ELF-1 (cell line): ENCODE measurements at places on chromosomes 5 and 9.

DNA sequence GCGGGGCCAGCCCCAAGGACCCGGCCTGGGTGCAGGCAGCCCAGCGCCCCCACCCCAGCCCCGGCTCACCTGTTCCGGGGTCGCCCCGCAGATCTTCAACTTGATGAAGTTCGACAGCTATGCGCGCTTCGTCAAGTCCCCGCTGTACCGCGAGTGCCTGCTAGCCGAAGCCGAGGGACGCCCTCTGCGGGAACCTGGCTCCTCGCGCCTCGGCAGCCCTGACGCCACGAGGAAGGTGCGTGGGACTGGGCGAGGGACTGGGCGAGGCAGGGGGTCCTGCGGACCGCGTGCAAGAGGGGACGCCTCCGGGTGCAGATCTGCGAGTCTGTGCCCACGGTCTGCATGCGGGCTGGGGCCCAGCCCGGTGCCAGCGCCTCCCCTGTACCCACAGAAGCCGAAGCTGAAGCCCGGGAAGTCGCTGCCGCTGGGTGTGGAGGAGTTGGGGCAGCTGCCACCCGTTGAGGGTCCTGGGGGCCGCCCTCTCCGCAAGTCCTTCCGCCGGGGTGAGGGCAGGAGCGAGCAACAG, 9.7 kb downstream of the RGS14 start:
- DNase-seq = no peak

DNA sequence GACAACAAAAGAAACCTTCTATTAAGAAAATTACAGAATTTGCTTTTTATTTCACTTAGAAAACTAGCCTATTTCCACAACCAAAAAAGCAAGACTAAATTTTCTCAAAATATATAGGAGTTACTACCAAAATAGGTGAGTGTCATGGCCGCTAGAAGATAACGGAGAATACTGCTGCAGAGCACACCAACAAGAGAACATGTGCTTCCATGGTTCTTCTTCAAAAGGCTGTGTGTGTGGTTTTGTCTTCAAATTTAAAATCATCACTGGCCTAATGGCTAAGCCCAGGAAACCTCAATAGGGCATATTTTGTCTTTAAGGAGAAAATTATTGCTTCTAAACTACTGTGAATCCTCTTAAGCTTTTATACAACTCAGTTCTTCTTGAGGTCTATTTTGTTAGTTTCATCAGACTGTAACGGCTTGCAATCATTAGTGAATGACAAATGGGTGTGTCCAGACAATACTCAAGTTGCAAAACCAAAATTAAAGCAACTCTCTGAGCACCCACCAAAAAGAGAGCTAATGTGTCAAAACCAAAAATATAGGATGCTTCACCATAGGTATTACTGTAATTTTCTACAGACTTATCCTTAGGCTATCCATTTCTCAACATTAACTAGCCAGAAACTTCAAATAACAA, 3.3 kb downstream of the SETX start:
- no peak for DNase-seq

GRCh38 chr9:89260525-89260924, 50.5 kb upstream of the CKS2 start:
- DNase-seq = no peak

DNA sequence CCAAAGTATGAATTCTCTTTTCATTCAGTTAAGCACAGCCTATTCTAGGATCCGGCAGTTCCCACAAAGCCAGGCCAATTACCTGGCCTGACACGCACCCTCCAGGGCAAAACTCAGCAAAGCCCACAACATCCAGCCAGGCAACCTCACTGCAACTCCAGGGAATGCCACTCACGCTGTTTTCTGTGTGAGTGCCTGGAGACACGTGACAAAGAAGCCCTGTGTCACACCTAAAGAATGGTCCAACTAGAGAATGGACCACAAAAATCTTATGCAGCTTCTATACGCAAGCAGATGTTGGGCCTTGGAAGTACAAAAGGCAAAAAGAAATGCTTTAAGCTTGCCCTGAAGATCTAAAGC, 20.2 kb downstream of the RETREG1 start:
- DNase-seq = peak; percentile 73

DNA sequence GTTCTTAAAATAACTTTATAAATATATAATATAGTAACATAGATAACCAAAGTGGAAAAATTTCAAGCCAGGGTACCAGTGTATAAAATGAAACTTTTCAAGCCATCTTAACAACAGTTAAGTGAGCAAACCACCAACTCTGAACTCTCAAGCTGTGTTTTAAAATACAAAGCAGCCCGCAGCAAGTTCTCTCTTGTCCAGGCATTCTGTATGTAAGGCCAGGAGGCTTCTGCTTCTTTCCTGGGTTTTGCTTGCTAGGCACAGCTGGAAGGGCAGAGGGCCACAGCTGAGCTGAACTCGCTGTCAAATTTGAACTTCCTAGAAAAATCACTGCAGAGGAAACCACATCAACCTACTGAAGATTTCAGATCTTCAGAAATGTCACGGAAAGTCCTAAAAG, 6.8 kb upstream of the CTNNAL1 start:
- no peak for DNase-seq

- DNase-seq = no peak
Observed at GRCh38 chr9:17846948-17847655, 268.2 kb downstream of the SH3GL2 start.

DNA sequence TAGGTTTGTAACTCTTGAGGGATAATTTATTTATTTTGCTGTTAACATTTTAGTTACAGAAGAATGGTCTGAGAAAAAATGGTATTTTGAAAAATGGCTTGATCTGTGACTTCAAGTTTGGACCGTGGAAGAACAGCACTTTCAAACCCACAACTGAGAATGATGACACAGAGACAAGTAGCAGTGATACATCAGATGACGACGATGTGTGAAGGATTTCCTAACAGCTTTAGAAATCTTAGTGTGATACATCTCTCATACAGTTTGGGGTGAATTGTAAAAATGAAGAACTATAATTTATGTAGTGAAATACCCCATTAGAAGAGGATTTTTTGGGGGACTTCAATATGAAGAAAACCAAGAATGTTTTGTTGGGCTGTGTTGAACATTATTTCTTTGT, 88.7 kb downstream of the GPBP1 start:
- DNase-seq = no peak

DNA sequence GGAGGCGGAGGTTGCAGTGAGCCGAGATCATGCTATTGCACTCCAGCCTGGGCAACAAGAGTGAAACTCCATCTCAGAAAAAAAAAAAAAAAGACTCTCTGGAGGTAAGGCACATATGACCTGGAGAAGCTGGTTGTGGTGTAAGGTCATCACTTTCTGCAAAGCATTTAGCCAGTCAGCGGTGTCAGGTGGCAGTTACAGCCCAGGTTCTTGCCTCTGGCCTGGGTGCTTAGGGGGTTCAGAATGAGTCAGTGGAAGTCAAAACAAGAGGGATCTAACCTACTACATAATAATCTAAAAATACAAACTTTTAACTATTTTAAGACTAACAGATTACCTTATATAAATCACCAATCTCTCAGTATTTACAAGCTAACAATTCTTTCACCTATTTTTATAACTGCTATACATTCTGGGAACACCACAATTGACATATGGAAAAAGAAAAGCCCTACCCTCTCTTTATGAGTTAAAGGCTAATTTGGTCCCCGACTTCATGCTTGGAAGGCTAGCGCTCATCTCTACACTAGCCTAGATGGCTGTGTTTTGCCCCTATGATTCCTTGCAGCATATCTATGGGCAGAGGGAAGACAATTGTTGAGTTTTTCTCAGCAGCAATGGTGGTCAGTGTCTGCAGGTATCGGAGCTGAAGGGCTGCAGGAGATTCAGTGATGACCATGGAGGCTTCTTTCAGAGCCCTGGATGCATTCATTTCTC, 29.2 kb downstream of the STOM start:
- no peak for DNase-seq

GRCh38 chr5:31887556-31887955, 248.6 kb downstream of the PDZD2 start:
- no peak for DNase-seq

DNA sequence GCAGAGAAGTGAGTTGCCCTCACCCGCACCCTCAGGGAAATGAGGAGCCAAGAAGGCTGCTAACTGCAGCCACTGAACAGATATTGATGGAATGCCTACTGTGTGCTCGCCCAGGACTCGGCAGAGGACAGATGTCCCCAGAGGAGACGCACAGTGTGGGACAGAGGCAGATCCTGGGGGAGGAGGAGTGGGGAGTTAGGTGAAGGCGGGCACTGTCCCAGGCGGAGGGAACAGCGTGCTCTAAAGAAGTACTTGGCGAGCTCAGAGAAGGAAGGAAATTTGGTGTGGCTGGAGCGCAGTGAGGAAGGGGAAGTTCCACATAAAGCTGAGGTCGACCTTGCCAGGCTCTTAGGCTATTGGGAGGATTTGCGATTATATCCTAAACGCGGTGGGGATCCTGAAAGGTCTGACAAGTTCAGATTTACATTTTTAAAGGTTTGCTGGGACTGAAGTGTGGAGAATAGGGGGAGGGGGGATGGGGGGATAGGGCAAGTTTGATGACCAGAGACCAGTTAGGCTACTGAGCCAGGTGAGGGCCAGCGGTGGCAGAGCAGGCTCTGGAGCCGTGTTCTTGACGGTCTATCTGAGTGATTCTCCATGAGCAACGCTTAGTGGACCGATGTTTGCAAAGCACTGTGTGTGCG, 23.6 kb upstream of the CERCAM start:
- peak; percentile 61 for DNase-seq

- DNase-seq = no peak
Observed at GRCh38 chr5:15741591-15741990, 241.6 kb downstream of the FBXL7 start.

GRCh38 chr9:34520096-34520495, 2.7 kb downstream of the ENHO start:
- DNase-seq = no peak

- DNase-seq = no peak
Observed at GRCh38 chr5:149237662-149238061, 34.0 kb upstream of the AFAP1L1 start.

DNA sequence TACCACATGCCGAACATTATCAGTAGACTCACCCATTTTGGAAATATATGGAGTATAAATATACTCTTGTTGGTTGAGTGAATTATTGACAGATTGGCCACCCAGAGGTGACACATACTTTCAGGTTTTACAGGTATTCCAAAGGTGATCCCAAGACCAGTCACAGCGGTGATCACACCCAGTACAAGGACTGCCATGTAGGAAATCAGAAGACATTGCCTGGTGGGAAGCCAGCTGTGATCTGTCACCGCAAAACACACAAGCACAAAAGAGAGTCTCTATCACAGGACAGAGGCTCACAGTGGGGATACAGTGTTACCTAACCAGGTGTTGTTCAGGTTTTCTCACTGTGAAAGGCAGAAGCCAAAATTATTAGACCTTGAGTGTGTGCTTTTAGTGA, 15.8 kb downstream of the BTF3 start:
- DNase-seq = no peak
